Cerebellum (tissue), 4 donors: ENCODE measurements at places on chromosomes 7 and 10. TPM values are rescaled to one million over a fixed set of nuclear protein-coding genes. Genes with fewer than 3 reads are reported as not detected.

Gene CADPS2
- total RNA-seq, result 83.7 TPM

Gene ERVW-1
- not detected for total RNA-seq

Gene GRID1
- 15.8 TPM for total RNA-seq

Gene MYL10
- total RNA-seq, result not detected
